ENCODE measurements at places on chromosomes 7 and 10. TPM values are rescaled to one million over a fixed set of nuclear protein-coding genes. Genes with fewer than 3 reads are reported as not detected.

GRCh38 chr10:30854656-30855055, 177.0 kb downstream of the ZNF438 start:
- H3K36me3 ChIP-seq = no peaks in the 10 kb centered on the region
- H3K4me3 ChIP-seq = no peak overlapping the region
- H3K27ac ChIP-seq = peak overlapping the region; percentile 41
- H3K27me3 ChIP-seq = no peaks in the 10 kb centered on the region
- no peak for DNase-seq

DNA sequence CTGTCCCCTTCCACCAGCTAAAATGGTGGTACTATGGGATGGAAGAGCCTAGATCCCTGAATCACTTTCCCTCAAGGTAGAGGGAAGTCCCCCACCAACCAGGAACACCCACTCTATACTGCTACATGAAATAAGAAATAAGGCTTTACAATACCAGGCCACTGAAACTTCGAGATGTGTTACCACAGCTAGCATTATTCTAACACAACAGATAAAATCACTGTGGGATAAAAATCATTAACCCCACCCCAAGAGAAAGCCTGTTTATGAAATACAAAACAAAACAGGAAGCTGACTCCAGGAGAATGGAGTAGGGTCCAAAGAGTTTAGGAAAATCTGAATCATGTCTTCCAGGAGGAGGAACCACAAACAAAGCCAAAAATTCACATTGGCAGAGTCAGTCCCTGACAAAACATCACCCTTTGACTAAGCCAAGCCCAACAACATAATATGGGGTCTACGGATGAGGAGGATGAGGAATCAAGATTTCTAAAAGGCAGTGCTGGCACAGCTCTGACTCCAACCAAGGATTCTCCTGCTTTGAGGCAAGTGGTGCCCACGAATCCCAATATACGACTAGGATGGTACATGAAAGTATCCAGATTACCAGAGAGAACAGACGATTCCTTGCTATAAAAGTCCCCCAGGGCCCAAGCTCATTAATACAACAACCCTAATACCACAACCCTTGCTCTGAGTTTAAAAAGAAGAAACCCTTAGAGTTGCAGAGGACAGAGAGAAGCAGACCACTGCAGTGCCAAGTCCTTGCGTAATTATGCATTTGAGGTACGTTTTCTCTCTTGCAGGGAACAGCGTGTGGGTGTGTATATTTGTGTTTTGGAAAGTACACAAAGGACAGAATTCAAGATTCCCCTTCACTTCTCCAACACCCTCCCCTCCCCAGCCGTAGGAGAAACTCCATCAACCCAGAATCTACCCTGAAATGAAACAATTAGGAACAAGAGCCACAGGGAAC, 23.7 kb downstream of the XPNPEP1 start:
- no peaks in the 10 kb centered on the region for H3K36me3 ChIP-seq
- peak; percentile 59 for DNase-seq
- no peaks in the 10 kb centered on the region for H3K27me3 ChIP-seq
- no peak overlapping the region for H3K4me3 ChIP-seq
- H3K4me1 ChIP-seq = no peaks in the 10 kb centered on the region

The PRR15 gene
- total RNA-seq = 1.8 TPM

DNA sequence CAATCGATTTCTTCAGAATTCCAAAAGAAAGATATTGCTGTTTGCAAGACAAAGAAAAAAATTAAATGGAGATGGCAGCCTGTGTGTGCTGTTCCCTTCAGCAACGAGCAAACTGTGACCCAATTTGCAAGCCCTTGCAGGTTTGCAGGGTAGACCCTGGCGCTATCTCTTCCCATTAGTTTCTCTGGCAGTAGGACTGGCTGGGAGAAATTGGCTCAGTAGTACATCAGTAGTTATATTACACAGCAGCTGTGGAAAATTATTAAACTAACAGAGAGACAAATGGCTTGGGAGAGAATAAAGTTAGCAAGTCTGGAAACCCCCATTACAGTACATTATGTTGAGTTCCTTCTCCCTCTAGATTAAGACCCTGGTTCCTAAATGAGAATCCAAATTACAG, 116.4 kb upstream of the ITGB1 start:
- no peaks in the 10 kb centered on the region for H3K36me3 ChIP-seq
- no peak for DNase-seq
- H3K4me1 ChIP-seq = no peaks in the 10 kb centered on the region
- H3K4me3 ChIP-seq = no peak overlapping the region

DNA sequence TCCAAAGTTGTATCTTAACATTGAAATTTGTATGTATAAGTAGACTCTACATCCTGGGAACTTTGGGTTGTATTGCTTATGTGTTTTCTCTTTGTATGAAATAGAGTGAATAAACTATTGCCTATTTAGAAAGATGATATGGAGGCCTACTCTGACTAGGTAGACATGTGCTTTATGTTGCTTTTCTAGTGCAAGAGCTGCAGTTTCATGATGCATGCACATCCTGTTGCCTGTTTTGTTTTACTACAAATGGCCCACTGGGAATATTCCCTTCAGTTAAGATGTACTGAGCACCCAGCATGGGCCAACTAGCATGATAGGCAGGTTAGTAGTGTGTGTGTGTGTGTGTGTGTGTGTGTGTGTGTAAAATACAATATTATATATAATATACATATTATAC, 282.1 kb upstream of the LRGUK start:
- H3K4me3 ChIP-seq = no peak overlapping the region
- no peak for DNase-seq
- no peaks in the 10 kb centered on the region for H3K4me1 ChIP-seq
- no peak overlapping the region for H3K27ac ChIP-seq
- no peaks in the 10 kb centered on the region for H3K36me3 ChIP-seq

DNA sequence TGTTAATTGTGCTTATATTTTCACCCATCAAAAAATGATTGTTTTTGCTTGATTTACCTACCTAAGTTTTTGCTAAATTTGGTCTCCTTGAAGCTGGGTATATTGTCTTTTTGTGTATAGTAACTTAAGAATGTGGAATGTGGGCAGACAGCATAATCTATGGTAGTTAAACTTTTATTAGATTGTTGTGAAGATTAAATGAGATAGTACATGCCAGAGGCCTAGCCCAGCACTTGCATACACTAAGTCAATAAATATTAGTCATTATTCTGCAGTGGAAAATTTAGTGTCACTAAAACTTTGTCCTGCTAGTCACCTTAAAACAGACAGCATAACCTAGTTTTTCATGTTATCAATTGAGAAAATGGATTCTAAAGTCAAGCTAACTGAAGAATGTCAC, 19.3 kb upstream of the RPA3 start:
- no peak overlapping the region for H3K4me3 ChIP-seq
- H3K27ac ChIP-seq = no peak overlapping the region
- H3K27me3 ChIP-seq = no peaks in the 10 kb centered on the region
- no peaks in the 10 kb centered on the region for H3K4me1 ChIP-seq
- no peaks in the 10 kb centered on the region for H3K36me3 ChIP-seq

The ANKRD61 gene
- 0.46 TPM for total RNA-seq

The ELOVL3 gene
- not detected for total RNA-seq

DNA sequence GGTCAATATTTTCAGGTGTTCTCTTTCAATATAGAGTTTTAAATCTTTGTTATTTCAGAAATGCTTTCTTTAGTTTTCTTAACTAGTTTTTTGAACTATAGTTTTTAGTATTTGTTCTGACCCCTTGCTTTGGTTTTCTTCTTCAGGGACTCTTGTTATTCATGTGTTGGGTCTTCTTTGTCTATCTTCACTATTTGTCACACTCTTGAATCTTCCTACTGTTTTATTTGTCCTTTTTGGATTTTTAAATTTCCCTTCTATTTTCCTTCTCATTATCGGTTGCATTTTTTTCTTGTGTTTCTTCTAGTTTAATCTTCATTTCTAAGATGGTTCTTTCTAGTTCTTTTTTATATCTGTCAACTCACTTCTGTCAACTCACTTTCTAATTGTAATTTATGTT, 37.1 kb upstream of the PRKAG2 start:
- H3K4me1 ChIP-seq = no peaks in the 10 kb centered on the region
- DNase-seq = no peak
- H3K27me3 ChIP-seq = no peaks in the 10 kb centered on the region
- no peak overlapping the region for H3K27ac ChIP-seq

- no peak overlapping the region for H3K4me3 ChIP-seq
- DNase-seq = no peak
- H3K27me3 ChIP-seq = no peaks in the 10 kb centered on the region
Observed at GRCh38 chr10:102678068-102678400, 33.8 kb downstream of the TRIM8 start.

DNA sequence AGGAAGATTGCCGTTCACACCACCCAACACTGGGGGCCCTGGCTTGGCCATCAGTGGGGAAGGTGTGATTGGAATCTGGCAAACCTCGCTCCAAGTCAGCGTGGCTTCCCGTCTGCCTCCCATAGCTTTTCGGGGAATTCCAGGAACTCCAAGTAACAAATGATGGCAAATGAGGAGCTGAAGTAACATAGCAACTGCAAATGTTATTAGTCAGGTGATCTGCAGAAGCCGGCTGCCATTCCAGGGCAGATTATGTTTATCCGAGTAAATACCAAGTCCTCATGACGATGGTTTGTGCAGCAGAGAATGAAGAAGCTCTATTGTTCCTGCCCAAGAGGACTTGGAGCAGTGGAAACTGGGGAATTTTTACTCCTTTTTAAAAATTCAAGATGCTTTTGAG, 270.5 kb upstream of the PODXL start:
- no peak for DNase-seq
- no peaks in the 10 kb centered on the region for H3K27me3 ChIP-seq

- H3K36me3 ChIP-seq = no peaks in the 10 kb centered on the region
- no peak overlapping the region for H3K4me3 ChIP-seq
- no peaks in the 10 kb centered on the region for H3K27me3 ChIP-seq
- no peaks in the 10 kb centered on the region for H3K4me1 ChIP-seq
- no peak for DNase-seq
- no peak overlapping the region for H3K27ac ChIP-seq
Observed at GRCh38 chr7:84877943-84878570, 308.8 kb downstream of the SEMA3D start.

DNA sequence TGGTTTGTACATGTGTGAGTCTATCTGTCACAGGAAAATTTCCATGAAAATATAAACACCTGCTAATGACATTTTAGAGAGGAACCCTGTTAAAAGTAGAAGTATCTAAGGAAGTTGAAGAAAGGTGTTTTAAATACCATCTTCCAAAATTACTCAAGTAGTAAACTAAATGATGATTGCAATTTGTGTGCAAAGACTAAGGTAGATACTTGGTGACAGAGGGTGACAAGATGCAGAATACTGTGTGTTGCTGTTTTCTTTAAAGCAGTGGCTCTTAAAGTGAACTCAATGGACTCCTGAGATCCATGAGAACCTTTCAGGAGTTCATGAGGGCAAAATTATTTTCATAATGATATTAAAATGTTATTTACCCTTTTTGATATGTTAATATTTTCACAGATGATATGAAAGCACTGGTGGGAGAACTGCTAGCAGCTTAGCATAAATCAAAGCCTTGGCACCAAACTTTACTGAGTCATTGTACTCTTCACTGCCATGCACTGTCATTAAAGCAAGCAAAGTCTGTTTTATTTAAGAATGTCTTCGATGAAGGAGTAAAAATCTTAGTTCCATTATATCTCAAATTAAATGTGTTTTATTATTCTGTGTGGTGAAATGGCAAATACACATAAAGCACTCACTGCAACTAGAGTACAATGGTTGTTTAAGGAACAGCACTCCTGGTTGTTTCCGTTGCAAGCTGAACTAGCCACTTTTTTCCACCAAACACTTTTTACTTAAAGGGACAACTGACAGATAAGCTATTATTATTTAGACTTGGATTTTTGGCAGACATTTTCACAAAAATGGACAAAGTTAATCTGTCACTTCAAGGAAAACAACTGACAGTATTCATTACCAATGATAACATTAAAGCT, 133.7 kb downstream of the LRRN3 start:
- no peak for DNase-seq
- no peaks in the 10 kb centered on the region for H3K27me3 ChIP-seq
- no peaks in the 10 kb centered on the region for H3K36me3 ChIP-seq
- no peak overlapping the region for H3K4me3 ChIP-seq

The BLNK gene
- total RNA-seq = 1.8 TPM

DNA sequence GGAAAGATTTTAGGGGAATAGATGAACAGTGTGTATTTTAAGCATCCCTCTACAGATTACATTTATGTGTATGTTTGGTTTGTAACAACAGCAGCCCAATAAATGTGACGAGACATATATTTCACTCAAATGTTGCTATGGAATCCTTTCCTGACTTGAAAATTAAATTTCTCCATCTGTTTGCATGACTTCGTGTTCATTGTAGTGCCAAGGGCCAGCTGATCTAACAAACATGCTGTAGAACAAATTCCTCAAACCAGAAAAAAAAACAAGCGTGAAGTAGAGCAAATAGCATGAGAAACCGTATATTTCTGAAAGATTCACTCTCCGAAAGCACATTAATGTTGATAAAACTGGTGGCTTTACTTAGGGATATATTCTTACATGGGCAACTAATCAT, 87.8 kb downstream of the NRCAM start:
- H3K27me3 ChIP-seq = no peaks in the 10 kb centered on the region
- H3K36me3 ChIP-seq = no peaks in the 10 kb centered on the region
- H3K27ac ChIP-seq = no peak overlapping the region

DNA sequence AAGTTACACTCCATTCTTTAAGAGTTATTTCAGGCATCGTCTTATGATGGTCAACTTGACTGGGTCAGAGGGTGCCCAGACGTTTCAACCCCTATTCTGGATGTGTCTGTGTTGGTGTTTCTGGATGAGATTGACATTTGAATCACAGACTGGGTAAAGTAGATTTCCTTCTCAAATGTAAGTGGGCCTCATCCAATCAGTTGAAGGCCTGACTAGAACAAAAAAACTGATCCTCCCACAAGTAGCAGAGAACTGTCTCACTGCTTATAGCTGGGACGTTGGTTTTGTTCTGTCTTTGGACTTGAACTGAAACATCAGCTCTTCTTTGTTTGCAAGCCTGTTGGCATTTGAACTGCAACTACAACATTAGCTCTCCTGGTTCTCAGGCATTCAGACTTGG, 76.3 kb upstream of the LYZL1 start:
- no peaks in the 10 kb centered on the region for H3K36me3 ChIP-seq
- H3K4me3 ChIP-seq = no peak overlapping the region
- no peak for DNase-seq
- H3K27me3 ChIP-seq = no peaks in the 10 kb centered on the region
- H3K27ac ChIP-seq = no peak overlapping the region
- no peaks in the 10 kb centered on the region for H3K4me1 ChIP-seq
